Anterior cingulate cortex (tissue), 58 donors: ENCODE measurements at places on chromosomes 7 and 10.

- no peak for DNase-seq
These were observed 213.4 kb downstream of the USP6NL start for GRCh38 chr10:11397980-11398580.

DNA sequence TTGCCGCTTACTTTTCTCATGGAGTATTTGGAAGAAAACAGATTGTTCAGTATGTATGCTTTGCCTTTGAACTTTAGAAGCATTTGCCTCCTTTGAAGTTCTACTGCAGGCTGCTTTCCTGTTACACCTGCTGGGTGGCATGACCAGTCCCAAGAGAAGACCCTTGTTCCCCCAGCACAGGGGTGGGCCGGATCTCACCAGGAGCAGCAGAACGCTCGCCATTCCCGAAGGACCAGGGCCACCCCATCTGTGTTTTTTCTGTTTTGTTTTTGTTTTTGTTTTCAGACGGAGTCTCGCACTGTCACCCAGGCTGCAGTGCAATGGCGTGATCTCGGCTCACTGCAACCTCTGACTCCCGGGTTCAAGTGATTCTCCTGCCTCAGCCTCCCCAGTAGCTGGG, 493.6 kb downstream of the PTPRN2 start:
- DNase-seq: no peak

- no peak for DNase-seq
These were observed 184.3 kb upstream of the CTBP2 start for GRCh38 chr10:125344573-125345171.

GRCh38 chr10:80945264-80945880, 407.7 kb downstream of the SH2D4B start:
- DNase-seq: no peak

GRCh38 chr10:127449490-127449889, 99.6 kb upstream of the NPS start:
- DNase-seq: no peak
